Activated CD8-positive, alpha-beta memory T cell treated with anti-CD3 and anti-CD28 coated beads, Interleukin-2, amount 10 ng/mL, durations not matched to agents 7 days and 5 days (primary cell): ENCODE measurements at places on chromosomes 4 and X. TPM values are rescaled to one million over a fixed set of nuclear protein-coding genes. Genes with fewer than 3 reads are reported as not detected.

DNA sequence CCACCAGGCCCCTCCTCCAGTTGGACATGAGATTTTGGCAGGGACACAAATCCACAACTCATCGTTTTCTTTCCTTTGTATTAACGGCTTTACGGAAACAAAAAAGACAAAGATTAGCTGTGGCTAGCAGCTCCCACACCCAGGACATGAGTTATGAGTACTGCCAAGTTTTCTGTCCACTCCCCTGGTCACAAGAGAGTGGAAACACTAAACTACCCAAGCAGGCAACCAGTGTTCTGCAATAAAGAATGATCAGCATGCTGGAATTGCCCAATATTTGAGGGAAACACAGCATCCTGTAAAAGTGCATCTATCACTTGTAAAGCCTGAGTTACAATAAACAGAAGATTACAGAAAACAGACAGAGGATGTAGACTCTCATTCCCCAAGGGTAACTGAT lies 358.4 kb downstream of the NLGN4X start:
- no peak overlapping the region for H3K4me3 ChIP-seq
- DNase-seq, result no peak
- no peaks in the 10 kb centered on the region for H3K27me3 ChIP-seq
- H3K4me1 ChIP-seq, result no peaks in the 10 kb centered on the region
- H3K36me3 ChIP-seq, result no peaks in the 10 kb centered on the region
- no peak overlapping the region for H3K27ac ChIP-seq

PABPC4L gene
- total RNA-seq, result not detected

DNA sequence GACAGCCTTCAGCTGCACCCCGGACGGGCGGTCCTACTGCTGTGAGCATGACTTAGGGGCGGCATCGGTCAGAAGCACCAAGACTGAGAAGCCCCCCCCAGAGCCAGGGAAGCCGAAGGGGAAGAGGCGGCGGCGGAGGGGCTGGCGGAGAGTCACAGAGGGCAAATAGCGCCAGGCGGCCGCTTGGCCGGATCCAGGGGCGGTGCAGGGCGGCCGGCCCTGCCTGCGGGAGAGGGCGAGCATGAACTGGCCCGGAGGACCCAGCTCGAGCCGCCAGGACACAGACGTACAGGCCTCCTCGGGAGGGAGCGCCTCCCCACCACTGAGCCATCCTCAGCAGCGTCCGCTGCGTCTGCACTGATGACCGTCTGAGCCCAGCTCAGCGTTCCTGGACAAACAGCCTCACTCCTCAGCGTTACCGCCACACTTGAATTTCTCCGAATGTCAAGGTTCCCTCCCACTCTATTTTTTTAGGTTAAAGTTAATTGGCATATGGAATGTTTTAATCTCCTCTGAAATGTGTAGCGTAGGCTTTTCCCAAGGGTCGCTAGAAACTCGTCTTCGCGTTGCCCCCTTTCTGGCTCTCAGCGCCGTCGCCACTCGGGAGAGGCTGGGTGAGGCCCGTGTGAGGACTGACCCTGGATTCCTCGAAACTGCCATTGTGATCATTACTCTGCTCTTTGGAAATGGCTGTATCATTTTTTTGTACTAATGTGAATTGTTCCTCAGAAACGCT lies 29.9 kb downstream of the NELFA start:
- H3K36me3 ChIP-seq, result peaks cover 50% of the 10 kb centered on the region
- no peaks in the 10 kb centered on the region for H3K4me1 ChIP-seq

DNA sequence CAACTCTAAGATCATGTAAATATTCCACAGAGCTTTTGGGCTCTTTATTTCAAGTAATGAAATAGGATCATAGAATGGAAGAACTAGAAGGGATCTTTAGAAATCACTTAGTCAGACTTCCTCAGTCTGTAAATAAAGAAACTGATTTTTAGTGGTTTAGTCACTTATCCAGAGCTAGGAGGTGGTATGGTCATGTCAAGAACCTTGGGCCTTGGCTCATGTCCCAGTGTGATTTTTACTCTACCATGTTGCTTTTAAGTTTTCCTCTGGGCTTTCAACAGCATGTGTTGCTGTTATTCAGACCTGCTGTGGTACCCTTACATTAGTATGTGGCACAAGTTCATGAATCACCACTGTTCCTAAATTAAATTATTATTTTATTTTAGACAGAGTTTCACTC lies 184.9 kb downstream of the FRAS1 start:
- DNase-seq, result no peak
- peaks cover 5% of the 10 kb centered on the region for H3K27me3 ChIP-seq
- no peak overlapping the region for H3K4me3 ChIP-seq
- H3K27ac ChIP-seq, result no peak overlapping the region

GRCh38 chrX:37815366-37815765 lies 32.0 kb downstream of the DYNLT3 start:
- peaks cover 20% of the 10 kb centered on the region for H3K4me1 ChIP-seq
- DNase-seq, result no peak
- H3K27ac ChIP-seq, result no peak overlapping the region

PPP1R2C gene
- not detected for total RNA-seq

XAGE1A gene
- not detected for total RNA-seq

DNA sequence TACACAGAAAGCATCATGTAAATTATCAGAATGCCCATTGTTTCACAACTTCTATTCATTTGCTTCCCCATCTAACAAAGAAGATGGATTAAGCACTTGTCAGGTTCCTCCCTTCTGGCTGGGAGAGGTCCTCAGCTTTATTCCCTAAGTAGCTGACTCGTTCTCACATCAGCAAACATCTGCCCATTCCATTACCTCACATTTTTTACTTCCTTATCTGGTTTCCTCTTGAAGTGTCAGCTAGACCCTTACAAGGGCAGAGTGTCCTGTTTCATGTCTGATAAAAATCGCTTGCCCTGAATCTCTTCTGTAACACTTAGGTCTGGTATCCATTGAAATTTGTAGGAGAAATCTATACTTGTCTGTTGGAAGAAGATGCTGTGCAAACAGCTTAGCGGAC lies 34.7 kb downstream of the TMPRSS11A start:
- H3K27me3 ChIP-seq, result peaks cover 18% of the 10 kb centered on the region
- no peaks in the 10 kb centered on the region for H3K36me3 ChIP-seq
- no peaks in the 10 kb centered on the region for H3K4me1 ChIP-seq
- H3K4me3 ChIP-seq, result no peak overlapping the region
- DNase-seq, result no peak
- H3K27ac ChIP-seq, result no peak overlapping the region

DNA sequence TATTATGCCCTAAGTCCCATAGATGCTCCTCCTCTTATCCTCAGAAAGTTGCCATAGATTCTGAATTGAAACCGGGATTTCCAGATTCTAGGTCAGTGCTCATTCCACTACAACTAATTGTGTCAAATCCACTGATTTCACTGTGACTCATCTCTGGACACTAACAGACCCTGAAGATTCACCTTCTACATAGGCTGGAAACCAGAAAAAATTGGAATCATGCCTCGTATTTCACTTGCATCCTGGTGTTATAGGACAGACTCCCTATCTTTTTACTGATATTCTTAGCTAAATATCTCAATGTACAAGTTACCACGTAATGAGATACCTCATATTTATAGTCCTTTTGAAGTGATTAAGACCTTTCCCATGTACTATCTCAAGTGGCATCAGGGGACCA lies 36.7 kb downstream of the CLNK start:
- peaks cover 8% of the 10 kb centered on the region for H3K27me3 ChIP-seq
- no peaks in the 10 kb centered on the region for H3K36me3 ChIP-seq
- no peak overlapping the region for H3K27ac ChIP-seq
- H3K4me3 ChIP-seq, result no peak overlapping the region
- no peaks in the 10 kb centered on the region for H3K4me1 ChIP-seq

DNA sequence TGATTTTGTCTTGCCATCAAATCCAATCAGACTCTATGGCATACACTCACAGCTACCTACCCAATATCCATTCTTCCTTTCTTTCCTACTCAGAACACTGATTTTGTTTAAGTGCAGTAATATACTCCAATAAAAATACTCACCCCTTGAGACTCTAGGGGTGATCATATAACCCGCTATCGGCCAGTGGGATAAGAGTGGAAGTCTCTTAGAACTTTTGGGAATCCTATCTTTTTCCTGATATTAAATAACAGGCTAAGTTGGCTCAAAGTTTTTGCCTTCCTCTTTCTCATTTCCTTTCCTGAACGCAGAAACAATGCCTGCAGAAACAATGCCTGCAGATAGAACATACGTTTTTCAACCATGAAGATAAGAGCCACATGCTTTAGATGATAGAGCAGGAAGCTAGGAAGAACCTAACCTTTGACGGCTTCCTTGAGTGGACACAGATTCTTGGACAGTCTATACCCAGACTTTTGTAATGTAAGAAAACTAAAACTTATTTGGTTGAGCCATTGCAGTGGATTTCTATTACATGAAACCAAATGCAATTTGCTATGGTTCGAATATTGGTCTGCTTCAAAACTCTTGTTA lies 373.8 kb downstream of the STIM2 start:
- no peak overlapping the region for H3K4me3 ChIP-seq
- H3K27me3 ChIP-seq, result no peaks in the 10 kb centered on the region
- H3K36me3 ChIP-seq, result no peaks in the 10 kb centered on the region
- no peak overlapping the region for H3K27ac ChIP-seq

DNA sequence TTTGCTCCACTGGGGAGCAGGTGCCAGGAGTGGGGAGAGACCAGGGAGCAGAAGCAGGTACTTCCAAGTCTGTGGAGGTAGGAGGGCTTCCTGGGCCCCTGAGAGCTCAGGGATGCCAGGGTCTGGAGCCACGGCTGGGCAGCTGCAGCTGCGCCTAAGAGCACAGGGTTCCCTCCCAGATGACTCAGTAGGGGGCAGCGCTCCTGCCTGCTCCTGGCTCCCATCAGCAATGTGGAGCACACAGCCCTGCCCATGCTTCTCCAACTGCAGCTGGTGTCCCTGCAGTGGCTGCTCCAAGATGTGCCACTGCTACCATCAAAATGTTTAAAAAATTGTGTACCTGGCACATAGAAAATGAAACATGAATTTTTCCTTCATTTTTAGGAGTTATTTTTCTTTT lies 1028.2 kb downstream of the PCDH7 start:
- no peak overlapping the region for H3K27ac ChIP-seq
- no peaks in the 10 kb centered on the region for H3K36me3 ChIP-seq
- no peak for DNase-seq
- H3K4me1 ChIP-seq, result no peaks in the 10 kb centered on the region
- no peaks in the 10 kb centered on the region for H3K27me3 ChIP-seq

NDST3 gene
- total RNA-seq, result not detected

GRCh38 chr4:75916091-75916661 lies 13.9 kb upstream of the PPEF2 start:
- H3K36me3 ChIP-seq, result peaks cover 9% of the 10 kb centered on the region
- H3K4me3 ChIP-seq, result no peak overlapping the region
- H3K27ac ChIP-seq, result peak overlapping the region; percentile 39
- no peaks in the 10 kb centered on the region for H3K27me3 ChIP-seq

- no peaks in the 10 kb centered on the region for H3K27me3 ChIP-seq
- peak overlapping the region; percentile 83 for H3K27ac ChIP-seq
- peak overlapping the region; percentile 77 for H3K4me3 ChIP-seq
- DNase-seq, result peak; percentile 57
Observed at GRCh38 chrX:48956728-48957414, 536 bp downstream of the OTUD5 start.

SGMS2 gene
- total RNA-seq, result not detected

- no peak overlapping the region for H3K4me3 ChIP-seq
- no peak overlapping the region for H3K27ac ChIP-seq
- peak; percentile 82 for DNase-seq
Observed at GRCh38 chr4:742742-743311, 37.2 kb downstream of the PCGF3 start.

DNA sequence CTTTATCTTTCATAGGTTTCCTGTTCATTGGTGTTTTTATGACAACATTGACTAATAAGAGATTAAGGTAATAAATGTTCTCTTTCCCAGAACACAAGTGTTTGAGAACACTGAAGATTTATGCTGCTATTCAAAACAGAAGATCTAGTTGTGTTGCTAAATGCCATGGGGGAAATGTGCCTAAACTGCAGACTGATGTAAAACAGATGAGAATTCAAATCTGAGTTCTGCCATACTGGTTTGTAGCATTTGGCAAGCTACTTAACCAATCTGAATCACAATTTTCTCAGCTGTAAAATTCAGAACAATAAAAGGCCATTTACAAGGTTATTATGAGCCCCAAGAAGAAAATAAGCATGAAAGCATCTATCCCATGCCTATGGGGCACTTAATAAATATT lies 2.3 kb downstream of the SLC10A6 start:
- H3K27me3 ChIP-seq, result no peaks in the 10 kb centered on the region
- no peaks in the 10 kb centered on the region for H3K4me1 ChIP-seq
- no peaks in the 10 kb centered on the region for H3K36me3 ChIP-seq
- no peak overlapping the region for H3K27ac ChIP-seq

DNA sequence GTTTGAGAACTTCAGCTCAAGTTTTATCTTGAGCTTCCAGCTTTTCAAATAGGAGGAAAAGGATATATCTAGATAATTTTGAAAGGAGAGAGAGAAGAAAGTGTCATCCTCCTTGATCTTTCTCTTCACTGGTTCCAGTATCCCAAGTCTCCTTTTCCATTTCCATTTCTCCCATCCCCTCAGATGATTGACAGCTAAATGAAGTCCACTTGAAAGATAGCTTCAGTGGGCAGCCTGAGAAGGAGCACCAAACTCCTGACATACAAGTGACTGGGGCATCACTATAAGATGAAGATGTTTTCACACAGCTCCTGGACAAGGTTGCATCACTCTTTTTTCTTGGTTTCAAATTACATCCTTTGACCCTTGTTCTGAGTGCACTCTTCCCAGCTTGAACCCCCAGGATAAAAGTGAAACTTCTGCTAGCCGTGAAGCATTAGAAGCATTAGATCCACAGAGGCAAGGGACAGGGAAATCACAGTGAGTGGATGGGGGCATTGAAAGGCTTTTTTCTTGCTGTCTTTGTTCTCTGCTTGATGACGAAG lies 17.5 kb upstream of the MAGEA10 start:
- no peak overlapping the region for H3K27ac ChIP-seq
- no peaks in the 10 kb centered on the region for H3K4me1 ChIP-seq
- H3K27me3 ChIP-seq, result no peaks in the 10 kb centered on the region
- H3K4me3 ChIP-seq, result no peak overlapping the region
- DNase-seq, result no peak

DNA sequence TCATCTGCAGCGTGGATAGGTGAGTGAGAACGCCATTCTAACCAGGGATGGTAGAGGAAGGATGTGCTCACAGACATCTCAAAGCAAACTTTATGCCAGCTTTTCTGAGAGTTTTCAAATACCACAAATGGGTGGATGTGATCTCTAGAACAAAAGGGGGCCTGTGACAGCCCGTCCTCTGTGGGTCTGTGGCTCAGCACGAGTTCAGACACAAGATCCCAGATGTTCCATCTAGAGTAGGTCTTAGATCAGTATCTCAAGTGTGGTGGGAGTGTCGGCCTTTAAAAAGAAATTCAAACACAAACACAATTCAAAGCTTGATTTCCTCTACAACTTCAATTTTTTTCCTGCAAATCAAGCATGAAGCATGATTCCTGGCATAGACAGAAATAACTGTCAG lies 22.8 kb downstream of the QDPR start:
- H3K4me3 ChIP-seq, result no peak overlapping the region
- H3K4me1 ChIP-seq, result no peaks in the 10 kb centered on the region
- DNase-seq, result no peak
- H3K36me3 ChIP-seq, result peaks cover 34% of the 10 kb centered on the region
